ENCODE measurements at places on chromosomes 7 and 10. TPM values are rescaled to one million over a fixed set of nuclear protein-coding genes. Genes with fewer than 3 reads are reported as not detected.
A peak's percentile ranks its signal among the peaks of the same experiment; 100 is the strongest.

TAS2R3 gene
- total RNA-seq, result 0.69 TPM

NKX2-3 gene
- total RNA-seq, result not detected

INA gene
- 25.0 TPM for total RNA-seq

TBL2 gene
- total RNA-seq, result 34.5 TPM

PRPS1L1 gene
- total RNA-seq, result not detected

LAMB4 gene
- total RNA-seq, result not detected

C7orf33 gene
- total RNA-seq, result not detected

GRCh38 chr10:120584786-120585185 lies 127.8 kb downstream of the PLPP4 start:
- DNase-seq, result no peak

DNA sequence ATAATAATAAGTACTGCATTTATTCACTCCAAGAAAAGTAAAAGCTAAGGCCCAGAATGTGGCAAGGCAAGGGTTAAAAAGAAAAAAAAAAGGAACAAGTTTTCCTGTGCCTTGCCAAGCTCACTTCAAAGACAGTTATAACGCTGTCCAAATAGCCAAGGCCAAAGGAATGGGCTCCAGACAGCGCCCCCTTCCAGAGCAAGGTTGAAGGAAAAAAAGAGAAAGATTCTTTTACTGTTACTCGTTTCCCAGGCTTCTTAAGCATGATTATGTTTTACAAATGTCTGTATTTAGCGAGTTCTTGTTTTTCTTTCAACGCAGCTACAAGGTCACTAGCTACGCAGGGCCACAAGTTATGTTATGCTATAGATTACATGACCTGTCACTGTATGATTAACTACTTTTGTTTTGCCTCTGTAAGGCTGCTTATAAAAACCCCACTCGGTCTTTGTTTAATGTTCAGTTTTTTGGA lies 9.1 kb upstream of the EIF4H start:
- DNase-seq, result peak; percentile 49

DNA sequence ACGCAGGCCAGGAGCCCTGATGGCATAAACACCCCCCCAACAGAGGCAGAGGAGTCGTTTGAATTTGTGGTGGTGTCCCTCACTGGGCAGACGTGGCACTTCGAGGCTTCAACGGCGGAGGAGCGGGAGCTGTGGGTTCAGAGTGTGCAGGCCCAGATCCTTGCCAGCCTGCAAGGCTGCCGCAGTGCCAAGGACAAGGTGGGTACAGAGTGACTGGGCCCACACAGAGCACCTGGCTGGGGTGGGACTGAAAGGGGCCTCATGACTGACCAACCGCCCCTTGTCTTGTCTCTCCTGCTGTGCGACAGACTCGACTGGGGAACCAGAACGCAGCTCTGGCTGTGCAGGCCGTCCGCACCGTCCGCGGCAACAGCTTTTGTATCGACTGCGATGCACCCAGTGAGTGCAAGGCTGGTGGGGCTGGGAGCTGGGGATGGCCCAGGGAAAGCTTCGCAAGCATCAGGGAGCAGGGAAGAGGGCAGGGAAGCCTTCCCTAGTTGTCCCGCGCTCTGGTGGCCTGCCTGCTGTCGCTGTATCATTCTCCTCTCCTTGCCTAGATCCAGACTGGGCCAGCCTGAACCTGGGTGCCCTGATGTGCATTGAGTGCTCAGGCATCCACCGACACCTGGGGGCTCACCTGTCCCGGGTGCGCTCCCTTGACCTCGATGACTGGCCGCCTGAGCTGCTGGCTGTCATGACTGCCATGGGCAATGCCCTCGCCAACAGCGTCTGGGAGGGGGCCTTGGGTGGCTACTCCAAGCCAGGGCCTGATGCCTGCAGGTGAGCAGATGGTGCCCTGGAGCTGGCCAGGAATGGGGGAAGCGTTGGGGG lies 25.4 kb downstream of the GBX1 start:
- peak; percentile 44 for DNase-seq

DNA sequence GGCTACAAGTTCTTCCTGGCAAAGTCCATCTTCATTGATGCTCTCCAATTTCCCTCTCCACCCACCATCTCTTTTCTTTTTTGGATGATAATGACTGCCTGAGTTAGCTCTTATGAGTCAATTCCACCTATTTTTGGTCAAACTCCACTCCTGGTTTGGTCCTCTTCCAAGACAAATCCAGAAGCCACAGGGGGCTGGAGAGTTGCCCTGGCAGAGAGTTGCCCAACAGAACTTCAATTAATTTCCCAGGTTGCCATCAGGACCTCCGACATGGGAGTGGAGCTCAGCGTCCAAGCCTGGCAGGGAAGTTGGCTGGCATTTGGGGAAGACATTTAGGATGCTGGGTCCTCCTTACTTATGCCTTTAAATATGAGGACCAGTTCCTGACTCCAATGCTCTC lies 29.2 kb upstream of the KCNMA1 start:
- DNase-seq, result no peak

DNA sequence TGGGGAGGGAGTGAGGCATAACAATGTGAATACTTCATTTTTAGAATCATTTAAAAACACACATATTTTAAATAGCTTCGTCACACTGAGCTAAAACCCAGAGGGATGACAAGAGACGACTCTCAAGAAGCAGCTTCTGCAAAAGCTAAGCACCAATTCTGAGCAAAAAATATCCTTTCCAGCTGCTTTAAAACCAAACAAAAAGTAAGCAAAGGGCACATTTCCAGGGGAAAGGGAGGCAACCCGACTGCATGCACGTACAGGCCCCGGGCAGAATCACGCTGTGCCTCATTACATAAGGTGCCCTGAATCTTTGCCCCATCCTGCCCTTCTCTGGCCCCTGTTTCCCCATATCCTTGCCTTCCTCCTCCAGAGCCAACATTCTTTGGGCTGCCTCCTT lies 78.4 kb downstream of the DGKI start:
- DNase-seq, result no peak

DNA sequence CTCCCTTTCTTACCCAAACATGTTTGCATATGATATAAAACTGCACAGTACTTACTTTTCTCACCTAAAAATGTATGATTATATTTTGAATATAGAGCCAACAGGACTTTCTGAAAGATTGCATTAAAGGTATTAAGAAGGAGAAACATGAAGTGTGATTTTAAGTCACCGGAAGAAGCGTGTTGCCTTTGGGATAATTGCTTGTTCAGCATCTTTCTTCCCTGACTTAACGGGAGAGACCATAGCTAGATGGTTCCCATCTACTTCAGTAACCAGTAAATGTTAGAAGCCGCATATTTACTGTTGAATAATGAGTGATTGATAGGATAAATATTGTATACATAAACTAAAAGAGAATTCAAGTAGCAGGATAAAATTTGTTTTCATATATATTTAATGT lies 197.1 kb downstream of the NRG3 start:
- DNase-seq, result no peak
